CD4-positive, alpha-beta T cell treated with Interferon gamma for 1 hour (primary cell): ENCODE measurements at places on chromosomes 1 and 21.

DNA sequence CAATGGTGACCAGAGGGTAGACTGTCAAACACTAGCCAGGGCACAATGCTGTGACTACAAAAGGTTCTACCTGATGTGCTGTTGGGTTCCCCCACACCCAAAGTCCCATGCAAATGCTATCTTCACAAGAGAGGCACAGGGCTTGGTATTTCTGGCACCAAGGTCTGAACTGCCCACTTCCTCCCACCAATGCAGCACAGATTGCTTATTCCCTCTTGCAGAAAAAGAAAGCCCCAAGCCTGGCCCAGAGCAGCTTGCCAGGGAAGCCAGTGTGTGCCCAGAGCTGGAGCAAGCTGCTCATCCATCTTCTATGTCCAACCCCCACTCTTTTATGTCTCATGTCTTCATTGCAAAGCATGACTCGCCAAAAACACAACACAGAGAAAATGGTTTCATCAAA, 149.4 kb upstream of the CAMK1G start:
- DNase-seq, result no peak

- no peak for DNase-seq
These were observed 149.8 kb downstream of the PAPPA2 start for GRCh38 chr1:176612791-176613190.

DNA sequence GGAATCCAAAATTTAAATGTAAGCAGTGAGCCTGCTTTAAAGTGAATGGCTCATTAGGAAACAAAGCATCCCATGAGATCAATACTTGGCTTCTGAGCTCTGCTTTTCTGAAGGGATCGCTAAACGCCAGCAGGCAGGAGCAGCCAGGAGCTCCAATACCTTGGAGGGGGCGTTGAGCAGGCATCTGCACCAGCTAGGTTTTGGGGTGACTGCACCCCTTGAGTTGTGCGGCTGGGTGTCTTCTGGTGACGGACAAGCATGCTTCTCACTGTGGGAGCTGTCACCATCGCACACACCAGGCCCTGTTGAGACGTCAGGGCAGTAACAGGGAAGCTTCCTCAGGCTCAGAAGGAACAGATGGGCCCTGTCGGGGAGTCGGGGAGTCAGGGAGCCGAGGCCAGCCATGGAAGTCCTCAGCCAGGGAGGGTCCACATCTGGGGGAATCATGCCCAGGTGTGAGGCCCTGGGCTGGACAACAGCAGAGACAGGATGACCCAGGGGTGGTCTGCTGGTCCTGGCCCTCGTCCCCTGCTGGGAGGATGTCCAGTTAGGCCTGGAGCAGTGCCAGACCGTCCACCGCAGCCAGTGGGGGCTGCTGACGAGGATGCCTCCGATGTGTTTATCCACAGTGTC, 57.9 kb upstream of the ADARB1 start:
- DNase-seq, result no peak

- DNase-seq, result no peak
These were observed 4.7 kb downstream of the SPRR5 start for GRCh38 chr1:152951711-152952110.

- no peak for DNase-seq
These were observed 43.2 kb upstream of the FMO2 start for GRCh38 chr1:171141688-171142415.
